ENCODE measurements at places on chromosomes 4 and X. TPM values are rescaled to one million over a fixed set of nuclear protein-coding genes. Genes with fewer than 3 reads are reported as not detected.

DNA sequence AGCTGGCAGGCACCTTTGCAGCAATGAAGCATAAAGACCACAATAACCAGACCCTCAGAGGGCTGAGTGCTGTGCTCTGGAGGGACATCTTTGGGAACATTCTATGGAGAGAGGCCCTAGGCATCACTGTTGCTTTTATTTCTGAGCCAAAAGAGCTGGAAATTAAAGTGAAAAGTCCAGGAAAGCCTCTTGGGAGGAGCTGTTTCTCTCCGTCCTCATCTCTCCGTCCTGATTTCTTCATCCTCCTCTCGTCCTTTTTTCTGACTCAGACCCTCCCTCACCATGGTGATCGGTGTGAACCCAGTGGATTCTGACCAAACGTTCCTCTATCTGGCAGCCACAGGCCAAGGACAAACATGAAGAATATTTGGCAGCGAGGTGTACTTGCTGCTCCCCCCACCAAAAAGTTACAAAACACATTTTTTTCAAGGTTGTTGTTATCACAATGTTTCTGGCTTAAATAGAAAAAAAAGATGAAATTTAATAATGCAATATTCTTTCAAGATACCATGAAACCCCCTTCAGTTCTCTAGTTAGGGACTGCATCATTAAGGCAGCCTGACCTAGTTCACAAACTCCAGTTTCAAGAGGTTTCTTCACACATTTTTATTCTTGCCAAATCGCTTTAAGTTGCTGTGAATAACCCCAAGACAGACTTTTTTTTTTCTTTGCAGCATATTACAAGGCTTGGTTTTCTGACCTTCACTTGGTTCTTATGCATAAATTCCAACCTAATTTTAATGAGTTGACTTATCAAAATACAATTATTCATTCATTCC is 80.2 kb downstream of the SCD5 start:
- no peak for DNase-seq

- DNase-seq: no peak
Measured at GRCh38 chrX:40050532-40050931, 47.2 kb downstream of the BCOR start.

GRCh38 chr4:23993373-23993772 is 103.5 kb upstream of the PPARGC1A start:
- DNase-seq: no peak

- no peak for DNase-seq
Measured at GRCh38 chr4:70613306-70614183, 15.0 kb upstream of the ENAM start.

- no peak for DNase-seq
Measured at GRCh38 chrX:149259241-149259640, 245.9 kb downstream of the IDS start.

DNA sequence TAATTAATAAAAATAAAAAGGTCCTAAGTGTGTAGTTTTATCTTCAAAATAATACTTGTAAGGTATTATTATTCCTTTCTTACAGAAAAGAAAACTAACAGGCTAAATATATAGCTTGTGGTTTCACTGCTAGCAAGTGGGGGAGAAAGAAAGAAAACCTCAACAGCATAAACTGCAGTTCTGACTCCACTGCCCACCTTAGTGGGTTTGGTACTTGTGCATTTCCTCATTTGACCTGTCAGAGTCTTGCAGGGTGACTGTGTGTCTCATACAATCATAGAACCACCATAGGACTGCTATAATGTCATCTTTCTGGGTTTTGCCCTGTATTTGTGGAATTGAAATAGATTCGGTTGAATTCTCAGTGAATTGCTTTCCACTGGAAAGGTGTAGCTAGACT is 94.7 kb upstream of the PUDP start:
- no peak for DNase-seq

GRCh38 chr4:30717208-30718020 is 2.8 kb upstream of the PCDH7 start:
- DNase-seq: peak; percentile 9

DNA sequence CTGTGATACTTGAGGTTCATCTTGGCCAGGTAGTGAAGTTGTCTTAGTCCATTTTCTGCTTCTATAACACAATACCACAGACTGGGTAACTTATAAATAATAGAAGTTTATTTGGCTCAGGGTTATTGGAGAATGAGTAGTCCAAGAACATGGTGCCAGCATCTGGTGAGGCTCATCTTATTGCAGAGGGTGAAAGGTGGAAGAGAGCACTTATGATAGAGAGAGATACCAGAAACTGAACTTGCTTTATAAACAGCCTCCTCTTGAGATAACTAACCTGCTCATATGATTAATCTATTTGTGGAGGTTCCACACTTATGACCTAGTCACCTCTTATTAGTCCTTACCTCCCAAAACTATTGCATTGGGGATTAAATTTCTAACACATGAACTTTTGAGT is 1.6 kb downstream of the C4orf51 start:
- no peak for DNase-seq

GRCh38 chr4:171017593-171017992 is 795.6 kb upstream of the GALNTL6 start:
- no peak for DNase-seq

- no peak for DNase-seq
Measured at GRCh38 chr4:25821899-25822298, 40.9 kb downstream of the SEL1L3 start.

- DNase-seq: no peak
Measured at GRCh38 chrX:22041907-22042530, 9.9 kb downstream of the PHEX start.

- no peak for DNase-seq
Measured at GRCh38 chr4:167868163-167868562, 224.2 kb upstream of the ANXA10 start.

GRCh38 chr4:18880871-18881270 is 859.3 kb upstream of the LCORL start:
- DNase-seq: no peak

DNA sequence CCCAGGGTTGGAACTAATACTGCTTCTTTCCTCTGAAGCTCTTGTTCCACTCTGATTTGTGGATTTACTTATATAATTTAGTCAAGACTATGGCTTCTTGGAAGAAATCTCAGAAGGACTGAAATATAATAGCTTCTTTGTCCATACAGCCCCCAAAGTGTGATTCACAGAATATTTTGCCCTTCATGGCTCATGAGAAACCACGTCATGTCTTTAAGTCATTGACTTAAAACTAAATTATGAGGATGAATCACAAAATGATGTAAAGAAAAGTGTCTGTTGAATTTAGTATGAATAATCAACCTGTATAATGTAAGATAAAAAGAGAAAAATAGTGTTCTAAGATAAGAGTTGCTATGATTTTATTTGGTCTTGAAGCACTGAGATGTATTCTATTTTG is 43.3 kb upstream of the AGA start:
- DNase-seq: no peak

DNA sequence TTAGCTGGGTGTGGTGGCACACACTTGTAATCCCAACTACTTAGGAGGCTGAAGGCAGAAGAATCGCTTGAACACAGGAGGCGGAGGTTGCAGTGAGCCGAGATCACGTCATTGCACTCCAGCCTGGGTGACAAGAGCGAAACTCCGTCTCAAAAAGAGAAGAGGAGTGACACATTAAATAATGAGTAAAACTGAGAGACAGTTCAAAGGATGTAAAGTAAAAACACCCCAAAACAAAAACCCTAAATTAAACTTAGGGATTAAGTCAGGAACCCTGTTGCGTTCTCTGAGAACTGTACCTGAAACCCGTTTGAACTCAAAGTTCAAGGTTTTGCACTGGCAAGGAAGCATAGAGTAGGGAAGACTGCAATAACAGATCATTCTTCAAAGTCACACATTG is 141.7 kb downstream of the BRWD3 start:
- no peak for DNase-seq

- DNase-seq: no peak
Measured at GRCh38 chr4:125325733-125326132, 11.0 kb downstream of the FAT4 start.

GRCh38 chr4:61149278-61149677 is 50.8 kb upstream of the ADGRL3 start:
- no peak for DNase-seq

- no peak for DNase-seq
Measured at GRCh38 chr4:157076578-157076947, 613 bp downstream of the GLRB start.

DNA sequence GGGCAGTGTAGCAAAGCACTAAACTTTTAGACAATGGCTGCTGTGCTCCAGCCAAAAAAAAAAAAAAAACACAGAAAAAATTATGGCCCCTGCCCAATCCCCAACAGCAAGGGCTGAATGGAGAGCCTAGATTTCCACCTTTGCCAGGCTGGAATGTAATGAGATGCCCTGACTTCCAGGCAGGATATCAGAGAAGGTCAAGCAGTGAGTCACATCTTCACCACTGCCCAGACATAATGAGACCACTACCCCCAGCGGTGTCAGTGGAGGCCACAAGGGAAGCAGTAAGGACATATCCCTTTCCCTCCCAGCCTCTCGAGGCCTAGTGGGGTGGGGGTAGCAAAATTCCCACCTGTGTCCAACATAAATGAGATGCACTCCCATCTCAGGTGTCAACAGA is 216.3 kb upstream of the LEF1 start:
- no peak for DNase-seq

- DNase-seq: no peak
Measured at GRCh38 chr4:182918044-182918607, 940 bp upstream of the DCTD start.

GRCh38 chr4:173397604-173398003 is 1.3 kb downstream of the SCRG1 start:
- DNase-seq: no peak

Gene ATRX
- 41.0 TPM for total RNA-seq

Gene TSR2
- total RNA-seq: 11.8 TPM

Gene TRPC5OS
- not detected for total RNA-seq

Gene MBNL3
- 0.22 TPM for total RNA-seq

Gene HTN1
- total RNA-seq: not detected

Gene ATP7A
- 6.8 TPM for total RNA-seq

Gene PARM1
- total RNA-seq: not detected

Gene NAP1L2
- 2.0 TPM for total RNA-seq

Gene RS1
- not detected for total RNA-seq

Gene NPY2R
- not detected for total RNA-seq

Gene FGB
- not detected for total RNA-seq

Gene FAAH2
- total RNA-seq: 0.60 TPM

Gene HPGDS
- total RNA-seq: not detected

Gene HELT
- total RNA-seq: not detected
